Activated naive CD8-positive, alpha-beta T cell treated with anti-CD3 and anti-CD28 coated beads, Interleukin-2, amount 50 U/mL, for 16 hours (primary cell): ENCODE measurements at places on chromosomes 5 and 9.

- DNase-seq: peak; percentile 67
Observed at GRCh38 chr5:14581891-14582796, 552 bp downstream of the OTULINL start.

DNA sequence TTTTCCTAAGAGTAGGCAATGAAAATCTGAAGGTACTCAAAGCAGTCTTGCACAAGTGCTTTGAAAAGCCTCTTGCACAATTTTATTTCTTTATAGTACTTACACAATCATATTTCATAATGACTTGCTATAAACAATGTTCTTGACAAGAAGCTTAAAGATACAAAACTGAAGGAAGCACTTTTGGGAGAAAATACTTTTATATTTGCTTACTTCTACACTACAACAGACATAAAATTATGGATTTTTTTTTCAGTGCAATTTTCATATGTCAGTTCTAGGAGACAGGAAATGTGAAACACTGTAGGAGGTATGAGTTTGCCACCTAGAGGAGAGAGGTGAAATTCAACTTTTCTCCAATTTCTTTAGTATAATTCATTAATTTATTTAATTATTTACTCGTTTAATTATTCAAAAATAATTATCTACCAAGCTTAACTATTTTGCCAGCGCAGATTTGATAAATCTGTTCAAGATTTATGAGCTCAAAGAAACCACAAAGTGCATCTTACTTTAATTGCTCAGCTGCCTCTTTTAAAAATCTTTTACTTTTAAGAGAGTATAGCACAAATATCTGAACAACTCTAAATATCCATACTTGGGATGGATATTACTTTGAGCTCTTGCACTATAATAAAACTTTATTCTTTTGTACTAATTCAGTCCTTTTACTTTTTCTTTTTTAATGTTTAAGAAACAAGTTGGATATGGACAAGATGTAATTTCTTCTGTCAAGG, 29.0 kb upstream of the CDKN2B start:
- no peak for DNase-seq

- DNase-seq: no peak
Observed at GRCh38 chr9:79041266-79041665, 530.5 kb upstream of the TLE4 start.

DNA sequence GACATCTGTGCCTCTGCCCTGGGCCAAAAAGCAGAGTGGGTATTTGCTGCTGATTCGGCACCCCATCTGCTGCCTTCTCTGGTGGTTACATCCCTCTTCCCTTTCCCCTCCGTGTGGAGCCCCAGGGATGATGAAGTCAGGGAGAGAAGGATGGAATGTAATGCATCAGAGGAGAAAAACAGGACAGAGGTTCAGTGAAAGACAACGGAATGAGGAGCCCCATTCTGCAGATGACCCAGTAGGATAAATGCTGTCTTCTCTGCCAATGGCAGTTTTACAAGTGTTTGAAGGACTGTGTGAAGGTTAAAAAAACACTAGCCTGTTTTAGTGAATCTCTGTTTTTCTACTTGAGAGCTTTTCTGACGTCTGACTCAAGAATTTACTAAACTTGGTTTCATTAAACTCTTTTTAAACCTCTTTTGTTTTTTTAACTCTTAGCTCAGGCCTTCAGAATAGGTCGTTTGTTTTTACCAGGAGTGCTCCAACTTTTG, 86.3 kb downstream of the NLN start:
- DNase-seq: no peak

GRCh38 chr9:137108608-137109249, 5.8 kb downstream of the DPP7 start:
- DNase-seq: no peak

DNA sequence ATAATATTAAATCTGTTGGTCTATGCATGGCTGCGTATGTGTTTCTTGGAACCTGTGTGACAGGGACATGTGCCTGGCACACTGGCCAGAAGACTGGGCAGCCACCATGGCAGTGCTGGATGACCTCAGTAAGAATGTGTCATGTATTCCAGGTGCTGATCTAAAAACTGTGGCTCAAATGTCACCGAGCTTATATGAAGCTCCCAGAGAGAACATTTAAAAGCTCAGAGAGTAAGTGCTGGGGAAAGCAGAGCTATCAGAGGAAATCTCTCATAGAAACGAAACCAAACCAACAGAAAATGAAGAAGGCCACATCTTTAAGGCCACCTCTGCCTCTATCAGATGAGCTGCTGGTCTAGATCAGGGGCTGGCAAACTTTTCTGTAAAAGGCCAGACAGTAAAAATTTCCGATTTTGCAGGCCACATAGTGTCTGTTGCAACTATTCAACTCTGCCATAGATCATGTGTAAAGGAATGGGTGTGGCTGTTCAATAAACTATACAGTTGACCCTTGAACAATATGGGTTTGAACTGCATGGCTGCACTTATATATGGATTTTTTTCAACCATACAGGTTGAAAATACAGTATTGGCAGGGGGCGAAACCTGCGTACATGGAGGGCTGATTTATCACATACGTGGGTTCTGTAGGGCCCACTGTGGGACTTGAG, 31.8 kb downstream of the TSTD2 start:
- no peak for DNase-seq

- DNase-seq: no peak
Observed at GRCh38 chr5:34740389-34740806, 84.3 kb downstream of the RAI14 start.

DNA sequence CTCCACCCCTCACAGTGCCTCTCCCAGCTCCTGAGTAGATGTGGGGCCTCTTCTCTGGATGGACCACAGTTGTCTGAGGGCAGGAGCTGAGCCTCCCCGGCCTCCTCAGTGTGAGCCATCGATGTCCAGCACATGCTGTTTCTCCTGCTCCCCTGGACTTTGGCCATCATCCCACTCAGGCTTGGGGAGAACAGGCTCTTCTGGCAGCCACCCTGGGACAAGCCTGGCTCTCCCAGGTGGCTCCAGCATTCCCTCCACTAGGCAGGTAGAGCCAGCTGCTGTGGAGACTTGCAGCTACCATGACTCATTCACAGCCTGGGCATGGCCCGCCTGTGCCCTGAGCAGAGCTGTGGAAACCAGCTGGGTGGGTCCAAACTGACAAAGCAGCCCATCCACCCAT, 77.0 kb downstream of the CSNK1A1 start:
- DNase-seq: no peak

DNA sequence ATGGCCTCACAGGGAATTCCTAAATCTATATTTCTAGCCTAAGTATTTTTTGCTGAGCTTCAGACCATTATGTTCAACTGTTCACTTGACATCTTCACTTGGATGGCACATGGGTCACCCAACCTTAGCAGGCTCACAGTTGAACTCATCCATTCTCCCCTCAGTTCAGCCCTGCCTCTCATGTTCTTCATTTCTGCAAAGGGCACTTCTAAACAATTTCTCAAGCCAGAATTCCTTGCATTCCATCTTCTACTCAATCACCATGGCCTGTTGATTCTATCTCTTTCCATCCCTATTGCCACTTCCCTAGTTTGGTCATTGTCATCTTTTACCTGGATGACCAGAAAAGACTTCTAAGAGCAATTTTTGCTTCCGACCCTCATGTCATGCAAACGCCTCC, 7.3 kb upstream of the RGS3 start:
- DNase-seq: no peak

DNA sequence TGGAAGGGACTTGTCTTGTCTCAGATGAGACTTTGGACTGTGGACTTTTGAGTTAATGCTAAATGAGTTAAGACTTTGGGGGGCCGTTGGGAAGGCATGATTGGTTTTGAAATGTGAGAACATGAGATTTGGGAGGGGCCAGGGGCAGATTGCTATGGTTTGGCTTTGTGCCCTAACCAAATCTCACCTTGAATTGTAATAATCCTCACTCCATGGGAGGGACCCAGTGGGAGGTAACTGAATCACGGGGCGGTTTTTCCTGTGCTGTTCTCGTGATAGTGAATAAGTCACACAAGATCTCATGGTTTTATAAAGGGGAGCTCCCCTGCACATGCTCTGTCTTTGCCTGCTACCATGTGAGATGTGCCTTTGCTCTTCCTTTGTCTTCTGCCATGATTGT, 72.1 kb downstream of the RAI14 start:
- DNase-seq: no peak

GRCh38 chr5:174426388-174426787, 298.0 kb upstream of the MSX2 start:
- no peak for DNase-seq

DNA sequence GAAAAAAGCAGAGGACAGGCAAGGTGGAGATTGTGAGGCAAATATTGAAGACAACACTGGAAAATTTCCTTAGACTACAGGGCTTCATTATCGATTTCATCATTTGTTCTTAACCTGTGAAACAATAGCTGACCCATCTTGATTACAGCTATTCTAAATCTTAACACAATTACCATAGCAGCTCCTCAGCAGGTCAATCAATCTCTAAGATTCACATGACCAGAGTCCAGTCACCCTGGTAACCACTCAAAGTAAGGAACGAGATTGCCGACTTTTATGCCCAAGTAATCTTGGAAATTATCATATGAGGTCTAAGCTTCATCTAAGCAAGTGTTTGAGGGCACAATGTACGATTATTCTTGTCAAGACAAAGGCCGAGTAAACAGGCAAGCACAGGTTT, 93.8 kb downstream of the TTC39B start:
- DNase-seq: no peak

DNA sequence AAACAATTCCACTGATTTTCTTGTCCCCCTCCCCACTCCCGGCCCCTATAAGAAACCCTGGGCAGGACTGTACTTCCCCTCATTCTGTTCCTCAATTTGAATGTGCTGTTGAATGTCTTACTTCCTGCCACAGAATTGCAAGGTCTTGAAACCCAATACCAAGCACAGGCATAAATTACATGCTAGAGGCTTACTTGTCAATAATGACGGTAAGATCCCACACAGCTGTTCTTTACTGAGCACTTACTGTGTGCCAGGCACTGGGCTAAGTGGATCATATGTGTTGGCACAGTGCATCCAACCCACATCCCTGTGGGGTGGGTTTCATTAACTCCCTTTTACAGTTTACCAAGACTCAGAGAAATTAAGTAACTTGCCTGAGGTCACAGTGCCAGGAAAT, 63.4 kb downstream of the MVB12B start:
- DNase-seq: no peak

GRCh38 chr5:112109331-112110007, 309.6 kb downstream of the EPB41L4A start:
- DNase-seq: no peak

GRCh38 chr5:11305245-11305644, 544.2 kb upstream of the DAP start:
- no peak for DNase-seq

DNA sequence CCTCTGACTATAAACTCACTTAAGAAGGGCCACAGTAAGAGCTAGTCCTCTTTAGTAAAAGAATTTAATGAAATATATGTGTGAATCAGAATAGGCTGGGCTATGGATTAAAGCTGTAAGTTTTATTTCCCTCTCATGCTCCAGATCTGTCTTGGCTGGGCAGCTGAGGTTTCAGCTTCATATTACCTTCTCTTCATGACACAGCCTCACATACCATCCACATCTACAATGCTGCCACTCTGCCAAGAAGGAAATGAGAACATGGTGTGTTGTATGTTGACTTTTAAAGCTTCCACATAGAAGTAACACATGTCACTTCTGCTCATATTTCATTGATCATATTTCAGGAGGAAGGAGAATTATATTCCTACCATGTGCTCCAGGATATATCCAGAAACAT, 776.0 kb upstream of the ACO1 start:
- no peak for DNase-seq

- DNase-seq: no peak
Observed at GRCh38 chr9:8686516-8686915, 886.9 kb upstream of the DMAC1 start.

DNA sequence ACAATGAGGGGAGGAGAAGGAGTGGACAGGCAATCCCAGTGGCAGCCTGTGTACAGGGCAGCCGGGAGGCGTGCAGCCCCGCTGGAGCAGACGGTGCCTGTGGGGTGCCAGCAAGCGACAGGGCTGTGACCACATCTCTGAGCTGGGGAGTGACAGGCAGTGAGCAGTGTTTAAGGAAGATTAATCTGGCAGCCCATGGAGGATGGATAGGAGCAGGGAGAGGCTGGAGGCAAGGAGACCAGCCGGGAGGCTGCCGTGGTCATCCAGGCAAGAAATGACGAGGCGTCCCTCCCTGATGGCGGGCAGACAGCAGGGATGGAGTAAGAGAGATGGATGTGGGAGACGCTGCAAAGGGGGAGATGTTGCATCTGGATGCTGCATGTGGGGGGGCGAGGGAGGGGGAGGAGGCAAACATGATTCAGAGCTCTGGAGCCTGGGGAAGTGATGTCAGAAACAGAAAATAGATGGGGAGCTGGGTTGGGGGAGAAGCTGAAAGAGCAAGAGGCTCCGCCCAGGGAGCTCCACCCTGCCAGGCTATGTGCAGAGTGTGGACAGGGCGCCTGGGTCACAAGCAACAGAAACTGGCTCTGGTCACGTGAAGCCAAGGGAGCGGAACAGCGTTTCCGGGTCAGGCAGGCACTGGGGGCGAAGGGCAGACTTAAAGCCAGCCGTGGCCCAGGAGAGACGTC, 12.6 kb downstream of the UNC5A start:
- no peak for DNase-seq

DNA sequence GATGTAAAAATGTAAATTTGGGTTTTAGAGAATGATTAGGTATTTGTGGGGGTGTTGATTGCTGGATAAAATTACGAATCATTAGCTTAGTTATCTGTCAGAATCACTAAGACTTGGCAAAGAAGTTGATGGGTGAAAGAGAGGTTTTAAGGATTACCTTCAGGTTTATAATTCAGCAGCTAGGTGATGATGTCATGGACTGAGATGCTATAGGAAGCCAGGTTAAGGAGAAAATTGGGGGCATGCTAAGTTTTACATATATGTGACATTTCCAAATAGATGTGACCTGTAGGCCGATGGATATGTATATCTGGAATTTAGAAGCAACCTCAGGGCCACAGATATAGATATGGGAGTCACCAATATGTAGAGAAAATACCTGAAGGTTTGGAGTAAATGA, 228.0 kb downstream of the FER start:
- DNase-seq: no peak

GRCh38 chr5:142924135-142924883, 154.1 kb downstream of the ARHGAP26 start:
- no peak for DNase-seq

GRCh38 chr5:21071421-21071820, 1083.4 kb upstream of the CDH18 start:
- no peak for DNase-seq

- no peak for DNase-seq
Observed at GRCh38 chr9:99140685-99141314, 35.9 kb downstream of the TGFBR1 start.

GRCh38 chr9:88995627-88996026, 4.4 kb downstream of the S1PR3 start:
- no peak for DNase-seq

- no peak for DNase-seq
Observed at GRCh38 chr5:131286400-131286715, 22.5 kb downstream of the CDC42SE2 start.
